ENCODE measurements at places on chromosomes 4 and X.
A peak's percentile ranks its signal among the peaks of the same experiment; 100 is the strongest.

DNA sequence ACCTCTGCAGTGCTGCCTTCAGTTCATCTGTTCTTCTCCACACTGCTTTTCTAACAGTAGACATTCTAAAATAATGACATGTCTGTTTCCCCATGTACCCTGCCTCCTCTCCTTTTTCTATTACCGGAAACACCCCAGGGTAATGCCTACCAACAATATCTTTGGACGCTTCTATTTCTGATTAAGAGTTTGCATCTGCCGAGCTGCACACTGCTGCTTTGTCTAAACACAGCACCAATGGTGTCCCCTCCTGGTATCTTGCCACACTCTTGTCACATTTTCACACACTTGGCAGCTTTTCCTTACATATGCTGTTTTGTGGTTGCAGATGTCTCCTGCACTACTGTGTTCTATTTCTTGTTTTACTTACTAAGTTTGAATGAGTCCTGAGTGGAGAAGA, 288.8 kb downstream of the GRIA2 start:
- no peak for DNase-seq

DNA sequence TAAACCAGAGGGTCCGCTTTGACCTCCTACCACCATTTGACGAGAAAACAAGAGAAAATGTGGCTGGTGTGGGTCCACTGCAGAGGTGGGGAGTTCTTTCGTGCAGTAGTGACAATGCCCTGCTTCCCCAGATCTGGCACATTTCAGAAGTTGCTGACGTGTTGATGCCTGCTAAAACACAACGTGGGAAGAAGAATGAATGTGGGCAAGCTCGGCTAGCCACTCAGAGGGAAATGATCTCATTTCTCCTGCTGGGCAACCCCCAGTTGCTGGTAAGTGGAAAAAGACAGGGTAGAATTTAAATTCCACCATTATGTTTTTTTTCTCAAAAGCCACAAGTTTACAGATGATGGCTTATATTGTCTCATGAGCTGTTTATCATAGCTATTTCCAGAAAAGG, 77.9 kb downstream of the LUZP4 start:
- no peak for DNase-seq

DNA sequence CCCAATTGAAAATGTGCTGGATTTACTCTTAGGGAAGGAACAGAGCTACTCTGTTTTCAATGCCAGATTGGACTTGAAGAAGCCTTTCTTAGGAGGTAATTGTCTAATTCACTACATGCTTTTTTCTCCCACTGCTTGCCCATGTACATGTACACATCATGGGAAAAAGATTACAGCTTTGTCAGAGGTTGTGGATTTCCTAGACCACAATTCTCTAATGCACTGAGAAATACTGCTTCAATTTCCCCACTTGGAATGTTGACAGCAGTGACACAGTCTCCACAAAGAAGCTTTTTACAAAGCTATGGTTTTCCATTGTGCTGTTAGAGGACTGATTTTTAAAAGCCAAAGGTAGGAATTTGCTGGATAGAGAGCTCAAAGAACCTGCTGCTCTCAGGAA, 19.5 kb downstream of the ZAR1 start:
- no peak for DNase-seq

DNA sequence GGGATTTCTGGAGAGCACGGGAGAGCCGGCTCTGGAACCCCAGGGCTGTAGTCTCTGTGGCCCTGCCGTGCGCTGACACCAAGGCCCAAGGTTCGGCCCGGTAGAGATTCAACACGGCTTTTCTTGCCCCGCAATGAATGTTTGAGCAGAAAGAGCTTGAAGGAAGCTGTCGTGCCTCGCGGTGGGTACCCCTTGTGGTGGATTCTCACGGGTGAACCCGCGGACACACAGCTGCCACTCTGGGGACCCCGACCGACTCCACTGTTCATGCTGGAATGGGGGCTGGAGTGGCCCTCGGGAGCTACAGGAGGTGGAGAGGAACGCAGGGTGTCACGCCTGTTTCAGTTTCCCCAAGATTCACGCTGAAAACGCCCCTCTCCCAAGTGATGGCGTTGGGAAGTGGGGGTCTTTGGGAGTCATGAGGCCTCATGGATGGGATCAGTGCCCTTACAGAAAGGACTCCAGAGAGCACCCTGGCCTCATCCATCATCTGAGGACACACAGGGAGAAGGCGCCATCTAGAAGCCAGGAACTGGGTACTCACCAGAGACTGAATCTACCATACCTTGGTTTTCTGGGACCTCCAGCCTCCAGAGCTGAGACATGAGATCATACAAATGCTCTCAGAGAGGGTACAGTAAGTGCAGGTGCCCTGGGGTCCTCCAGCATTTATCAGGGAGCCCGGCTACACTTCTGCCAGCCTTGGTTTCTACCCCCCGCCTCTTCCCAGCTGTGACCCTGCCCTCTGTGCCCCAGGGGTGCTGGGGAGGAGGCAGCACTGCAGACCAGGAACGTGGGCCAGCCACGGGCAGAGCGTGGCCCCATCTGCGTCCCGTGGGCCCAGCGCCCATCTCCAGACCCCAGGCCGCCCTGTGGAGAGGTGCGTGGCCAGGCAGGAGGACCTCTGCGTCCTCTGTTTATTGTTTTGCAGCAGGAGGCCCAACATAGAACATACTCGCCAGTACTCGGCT, 6.4 kb downstream of the SLC25A6 start:
- no peak for DNase-seq

GRCh38 chr4:47368211-47368610, 95.3 kb downstream of the COMMD8 start:
- no peak for DNase-seq

DNA sequence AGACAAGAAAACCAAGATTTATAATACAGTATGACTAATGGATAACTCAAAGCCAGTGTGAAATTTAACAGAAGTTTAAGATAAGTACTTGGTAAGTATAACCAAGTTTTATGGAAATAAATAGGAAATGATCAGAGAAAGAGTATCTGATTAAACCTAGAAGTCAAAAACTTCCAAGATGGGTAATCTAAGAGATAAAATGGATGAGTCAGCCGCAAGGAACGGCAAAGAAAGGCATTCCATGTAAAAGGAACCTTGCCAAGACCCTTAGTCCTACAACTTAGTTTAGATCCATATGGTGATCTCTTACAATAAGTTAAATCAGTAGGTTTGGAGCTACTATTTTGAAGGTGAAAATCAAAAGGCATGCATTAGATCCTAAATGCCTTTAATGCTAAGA, 34.8 kb downstream of the LIN54 start:
- no peak for DNase-seq

GRCh38 chr4:72714482-72715279, 145.7 kb upstream of the ADAMTS3 start:
- no peak for DNase-seq

- no peak for DNase-seq
Measured at GRCh38 chrX:100745806-100746537, 14.1 kb upstream of the SYTL4 start.

GRCh38 chr4:87465739-87466366, 43.5 kb downstream of the NUDT9 start:
- peak; percentile 40 for DNase-seq

DNA sequence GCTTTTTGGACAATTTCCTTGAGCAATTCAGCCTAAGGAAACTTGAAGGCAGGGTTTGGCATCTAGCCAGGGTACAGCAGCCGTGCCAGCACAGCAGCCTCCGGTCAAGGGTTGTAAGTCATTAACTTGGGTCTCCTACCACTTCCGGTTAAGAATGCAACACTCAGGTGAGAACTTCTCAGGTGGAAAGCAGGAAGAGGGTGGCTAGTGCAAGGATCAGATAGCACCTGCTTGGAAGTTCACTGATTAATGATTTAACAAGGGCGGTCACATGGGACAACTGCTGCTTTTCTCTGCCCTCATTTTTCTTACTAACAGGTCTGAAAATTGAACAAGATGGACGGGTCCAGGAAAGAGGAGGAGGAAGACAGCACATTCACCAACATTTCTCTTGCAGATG, 30.1 kb upstream of the SCOC start:
- no peak for DNase-seq

DNA sequence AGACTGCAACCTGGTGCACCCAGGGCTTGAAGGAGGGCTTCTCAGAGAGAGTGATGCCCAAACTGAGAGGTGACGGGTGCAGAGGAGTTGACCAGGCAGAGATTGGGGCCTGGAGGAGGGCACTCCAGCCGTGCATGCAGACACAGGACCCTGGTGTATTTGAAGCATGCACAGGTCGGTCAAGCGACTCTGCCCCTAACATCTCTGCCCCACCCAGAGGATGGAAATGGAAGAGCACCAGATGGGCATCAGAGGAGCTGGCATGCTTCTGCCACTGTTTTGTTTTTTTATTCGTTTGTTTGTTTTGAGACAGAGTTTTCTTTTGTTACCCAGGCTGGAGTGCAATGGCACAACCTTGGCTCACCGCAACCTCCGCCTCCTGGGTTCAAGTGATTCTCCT, 320.9 kb downstream of the EVC2 start:
- no peak for DNase-seq

GRCh38 chr4:7646384-7647061, 211.8 kb upstream of the PSAPL1 start:
- DNase-seq, result no peak
